A549 treated with CpdA at 1 μM for 4 hours (cell line): ENCODE measurements at places on chromosomes 7 and 10. TPM values are rescaled to one million over a fixed set of nuclear protein-coding genes. Genes with fewer than 3 reads are reported as not detected.

PRF1 gene
- total RNA-seq, result 0.05 TPM in 1 of 5 replicates, not detected in the others

KCNK18 gene
- not detected in 5 replicates for total RNA-seq

EVX1 gene
- total RNA-seq, result 0.03 to 0.09 TPM (median 0.07 TPM) in 3 of 5 replicates, not detected in the others

TEX47 gene
- not detected in 5 replicates for total RNA-seq

UCMA gene
- total RNA-seq, result not detected in 5 replicates

SNX13 gene
- total RNA-seq, result 12.3 to 18.0 TPM (median 15.1 TPM) in 5 replicates

GPR26 gene
- not detected in 5 replicates for total RNA-seq

OIT3 gene
- total RNA-seq, result 0.03 to 0.13 TPM (median 0.05 TPM) in 4 of 5 replicates, not detected in the other

MAD1L1 gene
- total RNA-seq, result 17.5 to 27.1 TPM (median 21.8 TPM) in 5 replicates

THSD7A gene
- 1.4 to 2.5 TPM (median 2.3 TPM) in 5 replicates for total RNA-seq

RADIL gene
- 1.2 to 2.4 TPM (median 1.6 TPM) in 5 replicates for total RNA-seq

GLI3 gene
- total RNA-seq, result 0.16 to 0.33 TPM (median 0.21 TPM) in 5 replicates

CDH23 gene
- total RNA-seq, result 2.0 to 2.9 TPM (median 2.2 TPM) in 5 replicates

CYP3A5 gene
- 1.4 to 1.9 TPM (median 1.6 TPM) in 5 replicates for total RNA-seq

CALML3 gene
- not detected in 5 replicates for total RNA-seq

ADAMTS14 gene
- 0.07 to 0.13 TPM (median 0.10 TPM) in 5 replicates for total RNA-seq

IL6 gene
- total RNA-seq, result 1.4 to 7.2 TPM (median 2.4 TPM) in 5 replicates

ITIH2 gene
- 0.27 to 0.47 TPM (median 0.41 TPM) in 4 of 5 replicates, not detected in the other for total RNA-seq
